AG20443 (cell line): ENCODE measurements at places on chromosomes 12 and 14.

- no peak for DNase-seq
These were observed 928.7 kb downstream of the LRFN5 start for GRCh38 chr14:42535397-42535796.

- peak; percentile 20 for DNase-seq
These were observed 765 bp downstream of the TMEM120B start for GRCh38 chr12:121713257-121713777.

DNA sequence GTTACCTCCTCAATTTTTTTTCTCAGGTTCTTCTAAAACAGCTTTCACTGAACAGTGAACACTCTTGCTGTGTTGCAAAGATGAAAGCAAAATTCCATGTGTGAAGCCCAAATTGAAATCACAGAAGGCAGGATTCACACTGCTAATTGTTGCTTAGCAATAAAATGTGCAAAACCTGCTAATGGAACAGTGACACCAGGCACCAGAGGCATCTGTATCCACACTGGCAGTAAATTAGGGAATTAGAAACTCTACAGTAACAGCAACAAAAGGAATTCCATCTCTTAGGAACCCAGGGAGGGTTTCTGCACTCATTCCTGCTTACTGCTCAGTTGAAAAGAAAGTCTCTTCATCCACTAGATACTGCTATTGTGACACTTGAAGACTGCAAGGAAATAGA lies 202.3 kb downstream of the GXYLT1 start:
- no peak for DNase-seq

DNA sequence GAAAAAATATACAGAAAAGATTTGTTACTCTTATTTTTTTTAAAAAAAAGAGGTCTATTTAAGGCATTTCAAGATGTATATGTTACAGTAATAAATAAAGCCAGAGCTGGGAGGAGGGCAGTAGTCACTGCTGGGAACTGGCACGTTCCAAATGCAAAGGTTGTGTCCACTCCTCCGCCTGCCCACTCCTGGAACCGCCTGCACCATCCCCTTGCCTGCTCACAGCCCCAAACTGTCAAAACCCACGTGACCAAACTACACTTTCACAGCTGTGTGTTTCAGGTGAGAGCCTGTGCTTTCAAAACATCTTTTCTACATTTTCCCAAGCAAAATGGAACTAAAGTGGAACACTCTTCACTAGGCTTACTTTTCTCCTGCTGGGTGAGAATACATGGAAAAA lies 160.4 kb downstream of the TTC7B start:
- no peak for DNase-seq

DNA sequence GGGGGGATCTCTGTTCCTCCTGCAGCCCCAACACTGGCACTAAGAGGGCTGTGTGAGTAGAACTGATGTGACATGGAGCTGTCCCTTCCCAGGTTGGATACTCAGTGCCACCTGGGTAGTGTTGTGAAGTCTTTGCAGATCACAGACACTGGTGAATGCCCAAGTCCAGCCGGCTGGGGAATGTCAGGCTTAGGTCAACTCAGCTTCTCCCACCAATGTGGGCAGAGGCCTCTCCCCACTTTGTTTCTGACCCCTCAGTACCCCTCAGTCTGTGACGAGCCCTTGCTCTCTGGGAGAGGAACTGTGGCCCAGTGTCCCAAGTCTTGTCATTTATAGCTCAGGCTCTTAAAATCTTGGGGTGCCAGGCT lies 11.3 kb downstream of the SLC25A29 start:
- no peak for DNase-seq

DNA sequence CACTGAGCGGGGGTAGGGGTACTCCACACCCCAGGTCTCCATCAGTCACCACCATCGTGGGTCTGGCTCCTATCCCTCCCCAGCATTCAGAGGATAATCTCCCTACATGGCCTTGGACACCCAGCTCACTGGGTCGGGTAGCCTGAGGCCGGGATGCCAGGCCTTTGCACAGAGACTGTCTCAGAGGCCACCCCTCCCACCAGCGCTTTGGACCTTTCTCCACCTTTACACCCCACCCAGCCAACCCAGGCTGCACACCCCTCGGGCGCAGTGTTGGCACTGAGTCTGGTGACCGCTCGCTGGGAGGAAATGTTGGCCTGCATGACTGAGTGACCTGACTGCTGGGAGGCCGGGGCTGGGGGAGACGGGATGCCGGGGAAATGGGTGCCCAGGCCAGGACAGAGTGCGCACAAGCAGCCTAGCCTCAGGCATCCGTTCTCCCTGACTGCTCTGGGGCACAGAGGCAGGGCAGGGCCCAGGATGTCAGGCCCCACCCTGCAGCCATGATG lies 10.6 kb upstream of the LBHD2 start:
- DNase-seq, result no peak

GRCh38 chr12:57213763-57214397 lies 2.7 kb upstream of the NXPH4 start:
- no peak for DNase-seq

DNA sequence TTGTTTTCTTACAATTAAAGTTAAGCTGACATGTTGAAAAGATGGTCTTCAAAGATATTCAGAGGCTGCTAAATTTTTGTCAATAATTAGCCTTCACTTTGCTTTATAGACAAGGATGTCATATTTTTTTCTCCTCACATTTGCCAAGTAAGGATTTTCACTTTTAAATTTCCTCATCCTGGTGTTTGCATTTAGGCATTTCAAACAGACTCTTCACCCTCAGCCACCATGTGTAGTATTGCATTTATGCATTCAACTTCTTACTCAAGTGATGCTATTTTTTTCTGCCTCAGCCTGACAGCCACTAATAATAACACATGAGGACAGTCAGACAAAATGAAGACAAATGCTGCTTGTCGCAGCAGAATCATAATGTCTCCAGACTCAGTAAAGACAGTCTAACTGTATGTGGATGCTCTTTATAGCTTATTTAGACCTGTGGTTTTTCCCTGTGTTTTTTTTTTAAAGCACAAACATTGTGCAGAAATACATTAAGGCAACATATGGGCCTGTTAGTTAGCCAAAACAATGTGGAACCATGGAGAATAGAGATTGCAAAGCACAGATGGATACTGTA lies 481.5 kb downstream of the NPAS3 start:
- no peak for DNase-seq

DNA sequence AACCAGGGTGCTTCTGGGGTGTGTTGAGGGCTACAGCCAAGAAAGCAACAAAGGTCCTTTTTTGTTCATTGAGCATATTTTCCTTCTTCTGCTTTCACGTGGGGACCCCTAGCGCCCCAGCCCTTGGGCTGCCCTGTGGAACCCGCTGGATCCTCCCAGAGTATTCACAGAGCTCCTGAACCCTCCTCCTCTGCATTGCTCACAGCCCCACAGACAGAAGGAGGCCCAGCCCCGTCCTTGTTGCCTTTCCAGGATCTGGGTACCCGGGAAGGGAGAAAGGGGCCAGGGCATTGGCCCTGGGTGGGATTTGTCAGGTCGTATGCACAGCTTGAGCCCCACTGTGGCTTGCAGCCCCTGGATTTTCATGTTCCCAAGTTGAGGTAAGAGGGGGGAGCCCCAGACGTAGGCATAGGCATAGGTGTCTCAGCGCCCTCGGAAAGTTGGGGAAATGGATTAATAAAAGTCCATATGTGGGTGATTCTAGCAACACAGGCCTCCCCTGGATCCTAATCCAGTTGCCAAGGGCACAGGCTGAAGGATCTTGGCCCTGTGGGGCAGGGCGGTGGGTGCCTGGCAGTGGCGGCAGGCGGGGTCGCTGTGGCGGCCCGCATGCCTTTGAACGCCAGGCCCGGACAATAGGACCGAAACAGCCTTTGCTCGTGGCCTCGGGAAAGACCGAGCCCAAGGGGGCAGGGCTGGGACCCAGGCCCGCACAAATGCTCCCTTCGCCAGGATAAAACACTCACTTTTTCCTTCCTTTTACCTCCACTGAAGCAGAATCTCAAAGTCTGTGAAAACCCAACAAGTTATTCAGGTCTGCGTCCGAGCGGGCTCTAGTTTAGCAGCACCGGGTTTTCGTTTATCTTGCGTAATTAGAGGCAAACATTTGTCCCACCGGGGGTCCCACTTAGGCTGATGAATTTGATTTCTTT lies 3.0 kb upstream of the HOXC10 start:
- no peak for DNase-seq

GRCh38 chr14:54807428-54807827 lies 95.2 kb downstream of the GCH1 start:
- DNase-seq, result no peak

GRCh38 chr14:54116972-54117371 lies 160.3 kb upstream of the BMP4 start:
- peak; percentile 32 for DNase-seq

DNA sequence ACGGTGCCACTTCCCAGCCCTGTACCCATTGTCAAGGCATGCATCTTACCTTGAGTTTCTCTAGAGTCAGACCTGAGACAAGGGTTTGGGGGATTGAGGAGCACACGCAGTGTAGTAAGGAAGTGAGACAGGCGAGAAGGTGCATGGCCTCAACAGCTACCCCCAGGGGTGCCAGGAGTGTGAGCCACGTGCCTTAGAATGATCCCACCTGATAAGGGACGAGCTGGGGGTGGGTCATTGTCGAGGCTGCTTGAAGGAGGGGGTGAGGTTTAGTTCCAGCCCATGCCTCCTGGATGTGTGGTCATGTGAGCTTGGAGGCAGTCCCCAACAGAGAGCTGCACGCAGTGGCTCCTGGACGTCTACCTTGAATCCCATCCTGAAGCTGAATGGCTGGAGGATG lies 320.5 kb downstream of the VRK1 start:
- no peak for DNase-seq

- peak; percentile 34 for DNase-seq
These were observed 111.5 kb downstream of the PAX9 start for GRCh38 chr14:36773136-36773540.

DNA sequence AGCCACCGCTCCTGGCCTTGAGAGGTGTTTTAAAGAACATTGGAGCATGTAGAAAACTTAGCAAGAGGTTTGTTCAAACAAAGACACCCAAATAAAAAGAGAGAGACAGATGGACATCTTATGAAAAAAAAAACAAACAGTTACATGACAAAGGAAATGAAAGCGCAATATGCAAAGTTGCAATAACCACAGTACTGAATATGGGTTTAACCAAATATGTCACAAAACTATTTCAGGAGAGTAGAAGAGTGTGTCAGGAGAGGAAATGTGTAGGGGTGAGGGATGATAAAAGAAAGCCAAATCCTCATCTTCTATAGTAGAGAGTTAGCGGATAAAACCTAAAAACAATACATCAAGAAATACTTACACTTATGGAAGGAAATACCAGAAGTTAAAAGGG lies 98.4 kb downstream of the GTF2A1 start:
- DNase-seq, result no peak
